ENCODE measurements at places on chromosomes 4 and X. TPM values are rescaled to one million over a fixed set of nuclear protein-coding genes. Genes with fewer than 3 reads are reported as not detected.

CT45A5 gene
- total RNA-seq: not detected

YY2 gene
- 1.6 TPM for total RNA-seq

GRCh38 chr4:118367872-118368271, 15.1 kb upstream of the PRSS12 start:
- DNase-seq: no peak

GRCh38 chr4:68708566-68708965, 38.1 kb upstream of the UGT2B15 start:
- no peak for DNase-seq
